ENCODE measurements at places on chromosomes 12 and 14. TPM values are rescaled to one million over a fixed set of nuclear protein-coding genes. Genes with fewer than 3 reads are reported as not detected.

Gene RGS6
- 1.4 TPM for total RNA-seq

Gene CD63
- 933 TPM for total RNA-seq

- H3K27ac ChIP-seq = no peak overlapping the region
- no peak for DNase-seq
- H3K27me3 ChIP-seq = no peaks in the 10 kb centered on the region
- H3K4me3 ChIP-seq = no peak overlapping the region
These were observed 13.4 kb downstream of the ST8SIA1 start for GRCh38 chr12:22321018-22321605.

DNA sequence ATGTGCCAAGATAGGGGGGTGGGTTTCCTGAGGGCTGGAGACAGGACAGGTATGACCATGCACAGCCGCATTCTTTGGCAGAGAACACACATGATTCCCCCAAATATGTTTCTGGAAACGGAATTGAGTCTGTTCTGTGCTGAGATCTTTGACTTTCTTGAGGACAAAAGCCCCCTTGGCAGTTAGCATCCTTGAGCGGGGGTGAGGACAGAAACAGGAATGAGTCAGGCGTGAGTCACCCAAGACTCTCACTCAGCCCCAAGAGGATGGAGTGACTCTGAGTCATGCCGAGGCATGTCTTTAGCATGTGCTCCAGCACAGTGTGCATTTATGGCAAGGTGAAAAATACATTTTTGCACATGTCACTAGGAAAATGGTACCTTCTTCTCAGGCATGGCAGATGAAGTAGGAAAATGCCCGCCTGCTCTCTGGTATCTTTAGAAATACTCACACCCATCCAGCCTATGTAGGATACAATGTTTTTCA, 52.1 kb downstream of the DAD1 start:
- no peak overlapping the region for H3K4me3 ChIP-seq
- H3K4me1 ChIP-seq = peaks cover 17% of the 10 kb centered on the region
- H3K27me3 ChIP-seq = no peaks in the 10 kb centered on the region
- peak; percentile 86 for DNase-seq
- H3K36me3 ChIP-seq = no peaks in the 10 kb centered on the region

DNA sequence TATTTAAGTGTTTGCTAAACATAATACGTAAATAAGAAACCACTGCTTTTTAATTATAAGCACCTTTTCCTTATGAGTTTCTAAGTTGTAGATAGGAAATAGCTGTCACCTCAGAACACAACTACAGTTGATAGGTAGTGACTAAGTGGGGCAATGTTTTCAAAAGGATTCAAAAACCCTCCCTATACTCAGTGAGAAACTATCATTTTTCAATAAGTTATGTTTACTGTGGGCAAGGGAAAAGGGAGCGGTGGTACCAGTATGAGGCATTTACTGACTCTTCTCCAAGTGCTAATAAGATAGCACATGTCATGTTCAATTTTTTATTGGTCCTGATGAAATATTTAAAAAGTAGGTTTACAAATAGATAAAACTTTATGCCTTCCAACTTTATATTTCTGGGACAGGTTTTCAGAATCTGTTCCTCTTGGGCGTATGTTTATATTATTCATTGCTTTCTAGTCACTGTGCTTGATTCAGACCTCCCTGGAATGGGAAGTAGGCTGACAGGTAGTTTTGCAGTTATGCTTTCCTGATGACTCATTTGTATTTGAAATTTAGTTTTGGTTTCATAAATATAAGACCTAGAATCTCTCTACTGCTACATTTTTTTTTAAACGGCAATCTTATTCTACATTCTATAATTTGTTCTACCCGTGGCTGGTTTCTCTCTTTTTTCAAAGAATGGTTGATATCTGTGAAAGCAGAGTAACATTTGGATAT, 153.1 kb downstream of the TMEM117 start:
- H3K4me3 ChIP-seq = no peak overlapping the region
- no peaks in the 10 kb centered on the region for H3K27me3 ChIP-seq
- no peak overlapping the region for H3K27ac ChIP-seq
- DNase-seq = no peak
- peaks cover 14% of the 10 kb centered on the region for H3K4me1 ChIP-seq
- no peaks in the 10 kb centered on the region for H3K36me3 ChIP-seq

DNA sequence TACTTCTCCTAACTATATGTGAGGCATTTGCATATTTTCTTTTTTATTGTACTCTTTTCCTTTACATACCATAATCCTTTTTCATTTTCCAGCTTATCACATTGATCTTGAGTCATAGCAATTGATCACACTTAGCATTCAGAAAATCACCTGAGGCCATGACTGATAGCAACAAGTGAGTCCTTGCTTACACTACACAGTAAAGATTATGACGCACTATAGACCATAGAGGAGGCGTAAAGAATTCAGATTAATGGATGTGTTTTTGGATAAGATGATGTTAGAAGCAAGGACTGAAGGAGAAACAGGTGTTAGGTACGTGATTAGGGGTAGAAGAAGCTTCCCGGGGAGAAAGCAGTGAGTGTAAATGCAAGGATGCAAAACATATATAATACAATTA, 637.7 kb downstream of the ETNK1 start:
- H3K4me3 ChIP-seq = no peak overlapping the region
- no peaks in the 10 kb centered on the region for H3K27me3 ChIP-seq
- H3K4me1 ChIP-seq = no peaks in the 10 kb centered on the region
- no peaks in the 10 kb centered on the region for H3K36me3 ChIP-seq
- no peak for DNase-seq

DNA sequence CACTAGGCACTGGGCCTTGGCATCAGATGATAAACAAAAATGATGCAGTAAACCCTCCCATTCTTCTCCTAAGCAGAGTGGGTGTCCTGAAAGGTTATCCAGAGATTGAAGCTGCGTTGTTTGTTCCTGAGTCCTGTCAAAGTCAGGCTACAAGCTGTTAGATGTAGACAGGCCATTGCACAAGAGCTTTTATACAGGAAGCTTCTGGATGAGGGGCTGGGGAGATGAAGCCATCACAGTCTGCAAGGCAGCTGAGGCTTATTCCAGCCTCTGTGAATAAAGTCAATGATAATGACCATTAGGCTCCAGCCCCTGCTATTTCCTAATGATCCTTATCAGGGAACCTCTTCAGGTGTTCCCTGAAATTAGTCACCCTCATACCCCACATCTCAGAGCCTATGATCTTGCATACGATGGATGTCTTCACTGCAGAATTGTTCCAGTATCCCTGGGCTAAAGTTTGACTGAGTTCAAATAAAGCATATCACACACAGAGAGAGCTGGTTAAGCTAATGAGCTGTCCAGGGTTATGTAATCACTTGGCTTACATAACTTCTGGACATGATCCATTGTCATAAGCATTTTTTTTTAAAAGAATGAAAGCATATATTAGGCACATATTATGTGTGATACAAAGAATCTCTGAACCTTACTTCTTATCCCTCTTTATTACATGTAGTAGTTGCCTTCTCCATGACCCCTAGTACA, 337.1 kb upstream of the OR4E1 start:
- H3K4me3 ChIP-seq = no peak overlapping the region
- no peak for DNase-seq
- no peaks in the 10 kb centered on the region for H3K36me3 ChIP-seq
- no peaks in the 10 kb centered on the region for H3K4me1 ChIP-seq
- H3K27me3 ChIP-seq = no peaks in the 10 kb centered on the region
- peak overlapping the region; percentile 34 for H3K27ac ChIP-seq

GRCh38 chr12:130456375-130457199, 118.9 kb downstream of the PIWIL1 start:
- no peaks in the 10 kb centered on the region for H3K4me1 ChIP-seq
- DNase-seq = no peak
- no peaks in the 10 kb centered on the region for H3K36me3 ChIP-seq
- no peak overlapping the region for H3K4me3 ChIP-seq

DNA sequence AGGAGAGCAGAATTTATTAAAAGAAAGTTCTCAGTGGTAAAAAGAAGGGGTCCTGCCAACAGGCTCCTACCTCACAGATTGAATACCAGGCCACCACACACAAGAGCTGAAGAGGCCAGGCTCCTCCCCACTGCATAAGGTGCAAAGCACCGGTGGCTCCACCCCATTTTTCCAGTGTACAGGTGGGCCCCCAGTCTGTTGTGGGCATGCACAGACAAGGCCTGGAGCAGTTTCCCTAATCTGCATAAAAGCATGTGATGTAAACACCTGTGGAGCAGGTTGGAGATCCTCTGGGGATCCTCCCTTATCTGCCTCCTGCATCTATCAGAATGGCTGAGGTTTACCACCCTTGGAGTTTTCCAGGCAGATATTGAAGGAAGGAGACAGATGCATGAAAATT, 45.7 kb upstream of the PDZRN4 start:
- H3K4me3 ChIP-seq = no peak overlapping the region
- no peak overlapping the region for H3K27ac ChIP-seq
- H3K27me3 ChIP-seq = no peaks in the 10 kb centered on the region
- no peak for DNase-seq
- H3K36me3 ChIP-seq = no peaks in the 10 kb centered on the region

All from sigmoid colon (tissue), 7 donors.